ENCODE measurements at places on chromosomes 16 and 17.

- no peak for DNase-seq
Observed at GRCh38 chr16:66662445-66663194, 33.9 kb downstream of the CMTM4 start.

- DNase-seq, result no peak
Observed at GRCh38 chr16:10097271-10097670, 85.0 kb downstream of the GRIN2A start.

GRCh38 chr16:28623172-28623711 lies 13.4 kb upstream of the SULT1A1 start:
- DNase-seq, result no peak

- DNase-seq, result no peak
Observed at GRCh38 chr17:76822184-76822778, 45.9 kb upstream of the MGAT5B start.

GRCh38 chr17:73690676-73691075 lies 46.4 kb upstream of the SDK2 start:
- DNase-seq, result no peak

DNA sequence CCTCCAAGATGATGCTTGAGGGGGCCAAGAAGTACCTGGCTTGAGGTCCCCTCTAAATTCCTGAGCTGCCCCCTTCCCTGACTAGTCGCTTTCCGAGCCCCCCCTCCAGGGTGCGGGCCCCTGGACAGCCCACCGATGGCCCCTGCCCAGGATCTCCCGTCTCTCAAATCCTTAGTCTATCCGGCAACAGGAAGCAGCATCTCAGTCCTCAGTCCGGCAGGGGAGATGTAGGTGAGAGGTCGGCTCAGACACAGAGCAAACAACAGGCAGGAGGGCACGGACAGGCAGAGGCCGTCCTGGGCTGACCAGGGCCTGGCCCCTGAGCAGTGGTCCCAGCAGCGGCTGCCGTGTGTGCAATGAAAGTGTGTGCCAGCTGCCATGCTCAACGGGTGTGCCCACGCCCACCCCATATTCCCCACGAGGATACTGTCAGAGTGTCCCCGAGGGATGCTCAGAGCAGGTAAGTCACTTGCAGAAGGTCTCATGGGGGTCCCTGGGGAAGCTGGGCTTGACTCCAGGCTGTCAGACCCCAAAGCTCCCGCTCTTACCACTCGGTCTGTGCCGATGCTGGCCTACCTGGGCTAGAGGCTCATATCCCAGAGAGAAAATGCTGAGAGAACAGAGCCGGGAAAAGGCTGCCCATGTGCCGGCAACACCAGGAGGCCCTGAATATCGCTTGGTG lies 7.2 kb downstream of the SLC43A2 start:
- DNase-seq, result no peak

DNA sequence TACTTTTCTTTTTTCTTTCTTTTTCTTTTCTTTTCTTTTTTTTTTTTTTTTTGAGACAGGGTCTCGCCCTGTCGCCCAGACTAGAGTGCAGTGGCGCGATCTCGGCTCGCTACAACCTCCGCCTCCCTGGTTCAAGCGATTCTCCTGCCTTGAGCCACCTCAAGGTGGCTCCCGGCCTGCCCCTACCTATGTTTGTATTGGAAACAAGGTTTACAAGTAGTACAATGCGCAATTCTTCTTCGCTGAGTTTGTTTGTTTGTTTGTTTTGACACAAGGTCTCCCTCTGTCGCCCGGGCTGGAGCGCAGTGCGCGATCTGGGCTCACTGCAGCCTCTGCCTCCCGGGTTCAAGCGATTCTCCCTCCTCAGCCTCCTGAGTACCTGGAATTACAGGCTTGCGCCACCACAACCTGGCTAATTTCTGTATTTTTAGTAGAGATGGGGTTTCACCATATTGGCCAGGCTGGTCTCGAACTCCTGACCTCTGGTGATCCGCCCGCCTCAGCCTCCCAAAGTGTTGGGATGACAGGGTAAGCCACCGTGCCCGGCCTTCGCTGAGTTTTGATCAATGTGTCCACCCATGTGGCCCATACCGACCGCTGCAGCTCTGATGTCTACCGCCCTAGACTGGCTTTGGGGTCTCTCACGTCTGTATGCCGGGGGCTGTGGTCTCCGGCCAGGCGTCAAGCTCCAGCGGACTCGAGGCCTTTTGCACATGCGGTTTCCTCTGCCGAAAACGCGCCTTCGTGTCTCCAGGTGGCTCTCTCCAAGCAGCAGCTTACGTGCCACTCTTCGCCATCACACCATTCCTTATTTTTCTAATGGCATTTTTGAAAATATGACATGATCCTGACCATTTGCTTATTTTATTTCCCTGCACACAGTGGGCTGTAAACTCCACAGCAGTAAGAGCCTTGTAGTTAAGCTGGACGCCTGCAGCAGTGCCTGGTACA lies 1.1 kb upstream of the YBX2 start:
- DNase-seq, result no peak

DNA sequence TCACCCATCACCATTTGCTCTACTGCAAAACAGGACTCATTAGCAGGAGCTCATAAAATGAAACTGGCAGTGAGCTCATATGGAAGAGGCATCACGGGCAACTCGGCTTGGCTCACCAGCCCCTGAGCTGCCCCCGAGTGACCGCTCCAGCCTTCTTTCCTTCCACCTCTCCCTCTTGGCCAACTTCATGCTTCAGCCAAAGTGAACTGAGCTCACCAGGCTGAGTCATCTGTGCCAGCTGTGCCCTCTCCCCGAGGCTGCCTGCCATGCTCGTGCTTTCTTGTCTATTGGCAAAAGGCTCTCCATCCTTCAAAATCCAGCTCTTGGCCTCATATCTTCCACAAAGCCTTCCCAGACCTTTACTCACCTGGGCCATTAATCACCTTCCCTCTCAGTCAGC lies 391.4 kb downstream of the WWOX start:
- DNase-seq, result no peak

GRCh38 chr16:81808933-81809480 lies 29.9 kb downstream of the PLCG2 start:
- DNase-seq, result no peak

- DNase-seq, result no peak
Observed at GRCh38 chr16:66441586-66442375, 14.7 kb downstream of the BEAN1 start.

- no peak for DNase-seq
Observed at GRCh38 chr16:27405546-27406451, 3.8 kb downstream of the IL21R start.

- no peak for DNase-seq
Observed at GRCh38 chr16:50584033-50584722, 36.0 kb downstream of the NKD1 start.

DNA sequence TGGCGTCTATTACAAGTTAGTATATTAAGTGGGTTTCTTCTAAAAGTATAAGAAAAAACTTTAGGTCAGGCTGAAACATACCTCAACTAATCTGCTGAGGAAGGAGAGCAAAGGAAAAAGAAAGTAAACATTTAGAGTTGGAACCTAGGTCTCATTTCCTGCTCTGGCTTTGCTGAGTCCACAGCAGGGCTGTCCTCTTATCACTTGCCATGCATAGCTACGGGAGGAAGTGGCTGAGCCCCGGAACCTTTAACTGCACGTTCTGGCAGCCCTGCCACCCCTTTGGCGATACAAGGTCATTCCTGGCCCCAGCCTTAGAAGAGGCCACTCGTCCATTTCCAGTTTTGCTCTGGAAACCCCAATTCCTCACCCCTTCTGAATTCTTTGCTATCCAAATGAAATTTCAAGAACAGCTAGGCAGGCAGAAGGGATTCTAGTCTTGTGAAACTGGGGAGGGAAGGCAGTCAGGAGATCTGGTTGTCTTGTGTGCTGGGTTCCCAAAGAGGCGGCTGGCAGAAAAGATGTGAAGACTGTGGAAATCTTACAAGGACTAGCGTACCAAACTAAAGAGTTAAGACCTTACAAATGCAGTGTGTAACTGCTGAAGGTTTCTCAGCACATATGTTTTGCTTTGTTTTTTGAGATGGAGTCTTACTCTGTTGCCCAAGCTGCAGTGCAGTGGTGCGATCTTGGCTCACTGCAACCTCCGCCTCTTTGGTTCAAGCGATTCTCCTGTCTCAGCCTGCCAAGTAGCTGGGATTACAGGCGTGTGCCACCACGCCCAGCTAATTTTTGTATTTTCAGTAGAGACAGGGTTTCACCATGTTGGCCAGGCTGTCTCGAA lies 19.1 kb downstream of the WIPI1 start:
- DNase-seq, result no peak

DNA sequence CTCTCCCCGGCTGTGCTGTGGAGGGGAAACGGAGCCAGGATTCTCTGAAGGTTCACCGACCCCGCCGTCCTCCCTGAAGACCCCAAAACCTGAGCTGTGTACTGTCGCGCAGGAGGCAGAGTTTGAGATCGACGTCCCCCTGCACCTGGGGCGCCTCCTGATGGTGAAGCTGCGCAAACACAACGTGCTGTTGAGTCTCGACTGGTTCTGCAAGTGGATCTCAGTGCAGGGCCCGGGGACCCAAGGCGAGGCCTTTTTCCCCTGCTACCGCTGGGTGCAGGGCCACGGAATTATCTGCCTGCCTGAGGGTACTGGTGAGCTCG lies 62.6 kb upstream of the TEKT1 start:
- no peak for DNase-seq

GRCh38 chr17:29740017-29740416 lies 117.3 kb upstream of the CORO6 start:
- no peak for DNase-seq

DNA sequence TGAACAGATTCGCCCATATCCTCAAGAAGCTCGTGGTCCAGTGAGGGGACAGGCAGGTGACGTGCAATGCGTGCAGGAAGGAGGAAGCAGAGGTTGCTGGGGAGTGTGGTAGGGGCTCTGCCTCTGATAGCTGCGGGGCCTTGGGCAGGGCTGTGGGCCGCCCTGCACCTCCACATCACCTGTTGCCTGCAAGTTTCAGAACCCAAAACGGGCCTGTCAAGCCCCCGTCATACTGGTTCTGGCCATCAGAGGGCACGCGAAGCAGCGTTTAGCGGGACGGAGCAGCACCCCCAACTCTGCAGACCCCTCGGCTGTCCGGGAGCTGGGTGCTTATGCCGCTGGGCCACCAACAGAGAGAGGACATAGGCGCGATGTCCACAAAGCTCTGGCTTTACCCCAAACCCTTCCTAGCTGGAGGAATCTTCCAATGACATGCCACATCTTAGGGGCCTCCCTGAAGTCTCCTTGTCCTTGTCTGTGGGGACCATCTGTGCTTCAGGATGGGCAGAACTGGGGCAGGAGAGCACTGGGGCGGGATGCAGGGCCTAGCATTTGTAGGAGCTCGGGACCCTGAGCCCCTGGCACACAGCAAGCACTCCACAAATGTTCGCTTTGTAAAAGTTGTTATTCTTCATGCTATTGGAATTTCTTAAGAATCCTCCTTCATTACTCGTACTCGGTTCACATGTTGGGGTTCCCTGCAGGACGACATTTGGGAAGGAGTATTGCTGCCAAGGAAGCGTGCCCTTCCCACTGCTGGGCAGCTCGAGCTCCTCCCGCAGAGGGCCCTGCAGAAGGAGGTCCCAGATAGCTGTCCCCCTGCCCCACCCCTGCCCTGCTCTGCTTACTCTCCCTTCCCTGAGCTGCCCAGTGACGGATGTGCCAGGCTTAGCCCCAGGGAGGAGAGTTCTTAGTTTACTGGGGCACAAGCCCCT lies 64.3 kb downstream of the CNGB1 start:
- no peak for DNase-seq

GRCh38 chr16:11916524-11917285 lies 949 bp upstream of the GSPT1 start:
- DNase-seq, result no peak

GRCh38 chr17:5198472-5198871 lies 6.8 kb upstream of the ZNF594 start:
- DNase-seq, result no peak

- no peak for DNase-seq
Observed at GRCh38 chr16:30585022-30585399, 486 bp downstream of the ZNF785 start.

DNA sequence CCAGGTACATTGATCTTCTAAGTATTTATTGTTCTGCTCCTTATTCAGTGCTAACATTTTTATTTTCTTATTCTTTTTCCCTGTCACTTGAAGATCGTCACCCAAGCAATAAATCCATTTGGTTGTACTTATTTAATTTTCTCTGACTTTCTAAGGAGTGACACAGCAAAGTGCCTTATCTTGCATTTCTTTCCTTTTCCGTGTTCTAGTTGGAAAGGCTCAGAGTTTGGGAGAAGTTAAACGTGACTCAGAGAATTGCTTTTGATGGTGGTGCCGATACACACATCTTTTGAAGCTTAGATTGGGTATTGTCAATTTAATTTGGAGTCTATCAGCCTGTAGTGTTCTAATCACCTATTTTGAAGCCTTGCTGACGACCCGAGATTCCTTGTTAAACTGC lies 72.0 kb downstream of the PITPNC1 start:
- DNase-seq, result no peak

- no peak for DNase-seq
Observed at GRCh38 chr17:2138761-2139160, 83.9 kb downstream of the HIC1 start.

DNA sequence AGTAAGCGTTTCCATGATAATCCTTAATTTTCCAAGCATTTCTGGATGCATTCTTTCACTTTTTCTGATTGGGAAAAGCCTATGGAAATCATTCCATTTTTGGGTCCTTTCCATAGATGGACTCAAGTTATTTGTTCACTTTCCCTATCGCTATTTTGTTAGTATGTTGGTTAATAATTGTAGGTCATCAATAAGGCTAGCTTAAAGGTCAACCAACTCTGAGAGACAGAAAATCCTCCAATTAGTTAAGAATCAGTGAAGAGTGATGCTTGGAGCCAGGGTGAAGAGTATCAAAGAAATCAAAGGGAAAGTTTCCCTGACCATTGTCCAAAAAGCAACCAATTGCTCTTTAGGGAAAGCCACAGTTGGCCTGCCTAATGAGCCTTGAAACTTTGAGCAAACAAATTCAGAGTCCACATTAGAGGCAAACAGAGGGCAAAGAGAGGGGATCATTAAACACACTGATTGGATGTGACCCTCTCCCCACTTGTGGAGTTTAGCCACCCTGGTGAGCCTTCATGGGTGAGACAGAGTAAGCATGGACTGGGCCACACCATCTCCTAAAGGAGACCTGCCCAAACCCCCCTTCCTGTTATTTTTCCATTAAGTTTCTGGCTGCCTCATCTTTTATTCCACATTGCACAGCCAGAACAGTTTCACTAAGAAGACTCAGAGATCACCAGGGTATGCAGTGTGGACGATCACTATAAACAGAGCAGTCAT lies 133.4 kb upstream of the DYNLRB2 start:
- no peak for DNase-seq

- no peak for DNase-seq
Observed at GRCh38 chr17:40561871-40562611, 3.2 kb downstream of the CCR7 start.

DNA sequence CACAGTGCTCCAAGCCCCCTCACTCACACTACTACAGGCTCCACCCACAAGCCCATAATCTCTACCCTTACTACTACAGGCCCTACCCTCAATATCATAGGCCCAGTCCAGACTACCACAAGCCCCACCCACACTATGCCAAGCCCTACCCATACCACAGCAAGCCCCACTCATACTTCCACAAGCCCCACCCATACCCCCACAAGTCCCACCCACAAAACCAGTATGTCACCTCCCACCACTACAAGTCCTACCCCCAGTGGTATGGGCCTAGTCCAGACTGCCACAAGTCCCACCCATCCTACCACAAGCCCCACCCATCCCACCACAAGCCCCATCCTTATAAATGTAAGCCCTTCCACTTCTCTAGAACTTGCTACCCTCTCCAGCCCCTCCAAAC lies 13.8 kb downstream of the RIPOR1 start:
- DNase-seq, result no peak

GRCh38 chr16:61050547-61050946 lies 985.7 kb downstream of the CDH8 start:
- DNase-seq, result no peak

GRCh38 chr16:1047123-1047522 lies 25.4 kb upstream of the SSTR5 start:
- no peak for DNase-seq
